ENCODE measurements at places on chromosomes 12 and 14.
A peak's percentile ranks its signal among the peaks of the same experiment; 100 is the strongest.

DNA sequence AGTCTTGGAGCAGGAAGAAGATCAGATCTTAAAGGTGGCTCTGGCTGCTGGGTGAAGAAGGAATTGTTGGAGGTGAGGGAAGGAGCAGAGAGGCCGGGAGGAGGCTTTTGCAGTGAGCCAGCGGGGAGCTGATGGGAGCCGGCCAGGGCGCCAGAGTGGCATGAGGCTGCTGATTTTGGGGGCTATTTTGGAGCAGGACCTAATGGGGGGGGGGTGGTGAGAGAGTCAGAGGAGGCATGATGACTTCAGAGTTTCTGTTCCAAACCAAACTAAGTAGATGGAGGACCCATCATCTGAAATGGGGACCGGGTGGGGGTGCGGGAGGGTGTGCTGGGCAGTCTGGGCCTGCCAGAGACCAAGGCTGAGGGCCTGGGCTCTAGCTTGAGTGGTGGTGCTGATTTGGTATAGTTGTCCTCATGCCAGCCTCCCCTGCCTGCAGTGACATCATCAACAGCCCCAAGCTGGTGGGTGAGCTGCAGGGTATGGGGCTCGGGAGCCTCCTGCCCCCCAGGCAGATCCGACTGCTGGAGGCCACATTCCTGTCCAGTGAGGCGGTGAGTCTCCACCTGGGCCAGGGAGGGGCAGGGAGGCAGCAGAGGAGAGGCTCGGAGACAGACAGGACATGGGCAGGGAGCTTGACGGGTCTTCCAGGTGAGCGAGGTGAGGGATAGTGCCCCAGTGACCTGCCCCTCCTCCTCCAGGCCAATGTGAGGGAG lies 6.2 kb downstream of the TNFAIP2 start:
- no peak for DNase-seq

GRCh38 chr12:16685107-16685506 lies 79.1 kb upstream of the LMO3 start:
- no peak for DNase-seq

- DNase-seq, result peak; percentile 72
These were observed 26.2 kb downstream of the ANG start for GRCh38 chr14:20714593-20715250.

- no peak for DNase-seq
These were observed 9.5 kb upstream of the RABGGTA start for GRCh38 chr14:24280797-24281460.

GRCh38 chr12:16323638-16324037 lies 23.8 kb upstream of the MGST1 start:
- no peak for DNase-seq

DNA sequence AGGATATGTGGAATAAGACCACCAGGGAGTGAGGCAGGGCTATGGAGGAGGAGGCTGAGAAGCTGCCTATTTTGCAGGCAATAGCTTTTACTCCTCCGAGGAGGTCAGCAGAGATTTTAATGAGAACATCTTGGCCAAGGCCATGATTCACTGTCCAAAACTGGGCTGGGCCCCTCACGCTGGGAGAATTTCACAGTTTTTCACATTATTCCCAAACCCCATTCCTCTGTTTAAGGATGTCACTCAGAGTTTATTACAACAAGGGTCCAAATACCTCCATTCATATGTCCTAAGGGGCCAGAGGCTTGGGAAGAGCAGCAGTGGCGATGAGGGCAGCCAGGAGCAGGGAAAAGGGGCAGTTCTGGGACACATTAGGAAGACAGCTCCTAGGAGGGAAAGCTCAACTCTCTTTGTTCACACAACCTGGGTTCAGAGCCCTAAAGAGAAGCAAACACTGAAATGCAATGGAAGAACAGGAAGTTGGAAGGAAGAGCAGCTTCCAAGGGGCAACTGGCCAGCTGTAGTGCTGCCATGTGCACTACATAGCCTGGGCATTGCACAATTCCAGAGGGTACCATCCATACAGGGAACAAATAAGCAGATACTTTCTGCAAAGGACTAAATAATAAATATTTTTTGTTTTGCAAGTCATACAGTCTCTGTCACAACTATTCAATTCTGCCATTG lies 283.2 kb downstream of the NUAK1 start:
- no peak for DNase-seq

DNA sequence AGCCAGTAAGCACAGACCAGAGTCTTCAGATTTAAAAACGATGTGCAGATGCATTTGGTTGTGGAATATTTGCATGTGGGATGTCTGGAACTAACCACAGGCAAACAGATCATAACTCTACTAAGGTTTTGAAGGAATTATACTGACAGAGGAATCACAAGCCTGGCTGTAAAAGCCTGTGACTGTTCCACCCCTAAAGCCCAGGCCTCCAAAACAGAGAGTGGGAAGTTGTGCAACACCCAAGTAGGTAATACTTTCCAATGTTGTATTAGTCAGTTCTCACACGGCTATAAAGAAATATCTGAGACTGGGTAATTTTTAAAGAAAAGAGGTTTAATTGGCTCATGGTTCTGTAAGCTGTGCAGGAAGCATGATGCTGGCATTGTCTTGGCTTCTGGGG lies 68.1 kb upstream of the DCD start:
- no peak for DNase-seq

DNA sequence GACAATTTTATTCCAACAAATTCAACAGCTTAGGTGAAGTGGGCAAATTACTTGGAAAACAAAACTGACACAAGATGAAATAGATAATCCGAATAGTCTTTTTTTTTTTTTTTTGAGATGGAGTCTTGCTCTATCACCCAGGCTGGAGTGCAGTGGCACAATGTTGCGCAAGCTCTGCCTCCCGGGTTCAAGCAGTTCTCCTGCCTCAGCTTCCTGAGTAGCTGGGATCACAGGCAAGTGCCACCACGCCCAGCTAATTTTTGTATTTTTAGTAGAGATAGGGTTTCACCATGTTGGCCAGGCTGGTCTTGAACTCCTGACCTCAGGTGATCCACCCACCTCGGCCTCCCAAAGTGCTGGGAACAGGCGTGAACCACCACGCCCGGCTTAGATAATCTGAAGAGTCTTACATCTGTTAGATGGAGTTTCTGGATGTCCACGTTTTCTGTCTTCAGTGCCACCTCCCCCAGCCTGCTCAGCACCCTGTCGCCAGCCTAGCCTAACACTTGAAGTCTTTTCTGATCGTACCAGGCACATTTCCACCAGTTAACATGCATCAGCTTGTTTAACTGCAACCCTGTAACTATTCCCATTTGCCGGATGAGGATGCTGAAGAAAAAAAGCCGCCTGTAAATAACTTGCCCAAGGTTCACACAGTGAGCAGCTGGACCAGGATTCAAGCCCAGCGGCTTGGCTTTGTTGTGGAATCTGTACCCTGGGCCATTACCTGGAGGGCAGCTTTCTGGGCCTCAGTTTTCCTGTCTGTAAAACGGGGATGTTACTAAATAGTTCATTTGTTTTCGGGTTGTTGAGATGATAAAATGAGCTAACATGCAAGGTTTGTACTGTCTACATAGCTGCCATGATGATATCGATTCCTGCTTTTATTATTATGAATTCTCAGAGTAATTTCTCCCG lies 26.4 kb downstream of the FBRSL1 start:
- DNase-seq, result no peak

DNA sequence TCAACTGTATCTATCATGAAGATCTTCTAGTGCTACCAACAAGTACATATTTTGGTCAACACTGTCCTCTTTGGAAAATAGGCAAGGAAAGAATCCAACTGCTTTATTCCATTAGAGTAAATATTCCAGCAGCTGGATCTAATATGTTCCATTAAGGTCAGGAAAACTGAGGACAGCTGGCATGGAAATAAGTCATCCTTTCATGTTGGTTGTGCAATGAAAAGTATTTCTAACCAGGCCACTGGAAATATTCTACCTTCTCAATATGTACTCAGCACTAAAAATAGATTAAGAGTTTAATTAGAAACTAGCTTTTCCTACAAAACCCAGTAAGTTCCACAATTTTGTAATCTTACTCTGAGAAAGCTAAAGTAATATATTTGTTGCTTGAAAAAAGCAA lies 19.6 kb downstream of the HIGD1C start:
- no peak for DNase-seq

GRCh38 chr12:18250313-18250916 lies 10.9 kb upstream of the PIK3C2G start:
- no peak for DNase-seq
